ENCODE measurements at places on chromosomes 1 and 21.

DNA sequence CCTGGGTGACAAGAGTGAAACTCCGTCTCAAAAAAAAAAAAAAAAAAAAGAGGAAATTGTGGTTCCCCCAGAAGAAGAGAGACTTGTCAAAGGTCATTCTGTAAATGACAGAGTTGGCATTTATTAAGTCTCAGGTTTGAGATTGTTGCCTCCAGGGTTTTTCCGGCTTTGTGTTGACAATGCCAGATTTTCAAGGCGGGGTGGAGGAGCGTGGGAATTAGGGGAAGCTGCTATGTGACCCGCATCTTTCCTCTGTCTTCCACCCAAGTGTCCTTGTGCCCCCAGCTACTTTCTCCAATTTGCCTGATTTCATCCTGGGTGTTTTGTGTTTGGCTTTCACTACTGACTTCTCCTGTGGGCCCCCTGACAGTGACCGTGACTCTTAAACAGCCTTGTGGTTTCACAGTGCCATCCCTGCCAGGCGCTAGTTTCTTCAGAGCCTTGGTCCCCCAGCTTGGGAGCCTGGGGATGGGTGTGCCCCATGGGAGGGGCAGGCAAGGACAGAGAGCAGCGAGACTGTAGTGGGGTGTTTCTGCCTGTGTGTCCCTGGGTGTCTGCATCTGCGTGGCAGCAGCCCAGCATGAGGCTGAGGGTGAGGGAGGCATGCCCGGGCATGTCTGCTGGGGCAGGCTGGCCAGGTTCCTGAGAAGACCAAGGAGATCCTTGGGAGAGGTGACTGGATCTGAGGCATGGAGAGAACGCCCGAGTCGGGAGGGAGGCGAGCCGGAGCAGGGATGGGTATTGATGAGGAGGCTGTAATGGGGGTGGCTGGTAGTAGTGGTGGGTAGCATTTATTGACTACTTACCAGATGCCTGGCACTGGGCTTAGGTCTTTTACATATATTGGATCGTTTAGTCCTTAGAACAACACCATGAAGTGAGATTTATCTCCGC, 46.3 kb downstream of the IER5 start:
- DNase-seq: no peak

DNA sequence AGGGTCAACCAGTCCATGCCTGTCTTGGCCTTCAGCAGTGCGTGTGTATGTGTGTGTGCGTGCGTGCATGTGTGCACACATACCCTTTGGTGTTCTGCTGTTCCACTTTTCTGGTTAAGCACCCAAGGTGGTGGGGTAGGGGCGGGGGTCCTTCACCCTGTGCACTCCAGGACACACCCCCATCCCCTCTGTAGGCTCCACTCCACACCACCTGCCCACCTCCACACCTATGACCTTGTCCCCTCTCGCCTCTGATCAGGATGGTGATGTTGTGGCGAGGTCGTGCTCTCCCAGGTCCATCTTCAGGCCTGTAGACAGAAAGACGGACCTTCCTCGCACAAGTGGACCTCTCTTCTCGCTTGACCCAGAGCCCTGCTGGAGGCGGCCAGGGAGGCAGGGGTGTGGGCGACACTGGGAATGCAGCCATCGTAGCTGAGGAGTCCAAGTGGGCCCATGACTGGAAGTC, 44.6 kb downstream of the WDR4 start:
- DNase-seq: no peak

DNA sequence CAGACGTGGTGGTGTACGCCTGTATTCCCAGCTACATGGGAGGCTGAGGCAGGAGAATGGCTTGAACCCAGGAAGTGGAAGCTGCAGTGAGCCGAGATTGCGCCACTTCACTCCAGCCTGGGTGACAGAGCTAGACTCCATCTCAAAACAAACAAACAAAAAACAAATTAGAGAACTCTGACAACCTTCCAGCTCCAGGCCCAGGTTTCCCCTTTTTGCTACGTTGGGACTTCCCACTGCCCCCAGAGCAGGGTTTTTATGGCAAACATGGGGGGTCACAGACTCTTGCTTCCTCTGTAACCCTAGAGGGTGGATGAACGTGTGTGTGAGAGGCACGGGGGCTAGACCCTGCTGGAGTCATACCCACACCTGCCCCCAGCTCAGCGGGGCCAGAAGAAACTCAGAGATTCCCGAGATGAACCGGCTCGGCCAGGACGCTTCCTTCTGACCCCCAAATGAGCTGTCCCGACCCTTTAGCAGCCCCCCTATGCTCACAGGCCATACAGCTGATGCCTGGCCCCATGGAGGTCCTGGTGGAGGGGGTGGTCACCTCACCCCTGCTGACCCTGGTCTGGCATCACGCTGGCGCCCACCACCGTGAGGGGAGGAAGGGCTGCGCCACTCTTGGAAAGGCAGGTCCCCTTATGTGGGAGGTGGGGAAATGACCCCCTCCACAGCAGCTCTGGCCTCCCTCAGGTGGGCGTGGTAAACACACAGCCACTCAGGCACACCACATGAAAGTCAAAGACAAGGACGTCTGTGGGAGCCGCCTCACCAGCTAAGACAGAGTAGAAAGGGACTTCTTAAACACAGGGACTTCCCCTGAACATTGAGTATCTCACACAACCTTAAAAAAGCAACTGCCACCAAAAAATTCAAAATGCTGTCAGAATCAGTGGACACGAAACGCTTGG, 7.1 kb downstream of the GPR157 start:
- peak; percentile 27 for DNase-seq

DNA sequence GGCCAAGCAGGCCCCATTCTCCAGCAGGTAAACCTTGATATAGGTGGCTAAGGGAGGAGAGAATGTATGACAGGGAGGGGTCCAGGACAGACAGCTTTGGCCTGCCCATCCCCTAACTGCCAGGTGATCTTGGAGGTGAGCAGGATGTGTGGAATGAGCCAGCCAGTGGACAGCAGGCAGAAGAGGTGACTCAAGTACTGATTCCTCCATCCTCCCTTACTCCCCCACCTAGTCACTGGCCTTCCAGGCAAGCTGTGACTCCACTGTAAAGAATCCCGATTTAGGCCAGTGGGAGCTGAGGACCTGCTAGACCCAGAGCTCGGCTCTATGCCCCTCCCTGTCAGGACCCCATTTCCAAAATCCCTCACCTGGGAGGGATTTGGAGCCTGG, 36.6 kb downstream of the RIMS3 start:
- DNase-seq: no peak

DNA sequence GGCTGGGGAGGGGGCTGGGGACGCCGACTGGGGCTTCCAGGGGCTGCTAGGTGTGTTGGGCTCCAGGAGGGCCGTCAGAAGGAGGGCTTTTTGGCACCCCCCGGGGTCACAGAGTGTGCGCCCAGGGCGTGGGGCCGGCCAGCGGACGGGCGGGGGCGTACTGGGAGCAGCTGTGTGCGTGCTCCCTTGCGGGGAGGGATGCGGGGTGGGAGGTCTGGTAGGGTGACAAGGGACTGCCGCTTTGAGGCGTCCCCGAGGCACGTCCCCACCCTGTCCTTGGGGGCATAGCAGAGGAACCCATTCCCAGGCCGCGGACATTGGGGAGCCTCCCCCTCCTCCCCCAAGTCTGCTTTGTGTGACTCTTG, 1.1 kb downstream of the FOXO6 start:
- DNase-seq: no peak

- peak; percentile 50 for DNase-seq
Measured at GRCh38 chr1:78619803-78620579, at the start of gene IFI44L. Gene IFI44L (plus strand): TSS chr1:78620448. CDS start chr1:78627916, 7,468 bp downstream.

- DNase-seq: no peak
Measured at GRCh38 chr1:86825319-86825718, 88.6 kb downstream of the SELENOF start.

DNA sequence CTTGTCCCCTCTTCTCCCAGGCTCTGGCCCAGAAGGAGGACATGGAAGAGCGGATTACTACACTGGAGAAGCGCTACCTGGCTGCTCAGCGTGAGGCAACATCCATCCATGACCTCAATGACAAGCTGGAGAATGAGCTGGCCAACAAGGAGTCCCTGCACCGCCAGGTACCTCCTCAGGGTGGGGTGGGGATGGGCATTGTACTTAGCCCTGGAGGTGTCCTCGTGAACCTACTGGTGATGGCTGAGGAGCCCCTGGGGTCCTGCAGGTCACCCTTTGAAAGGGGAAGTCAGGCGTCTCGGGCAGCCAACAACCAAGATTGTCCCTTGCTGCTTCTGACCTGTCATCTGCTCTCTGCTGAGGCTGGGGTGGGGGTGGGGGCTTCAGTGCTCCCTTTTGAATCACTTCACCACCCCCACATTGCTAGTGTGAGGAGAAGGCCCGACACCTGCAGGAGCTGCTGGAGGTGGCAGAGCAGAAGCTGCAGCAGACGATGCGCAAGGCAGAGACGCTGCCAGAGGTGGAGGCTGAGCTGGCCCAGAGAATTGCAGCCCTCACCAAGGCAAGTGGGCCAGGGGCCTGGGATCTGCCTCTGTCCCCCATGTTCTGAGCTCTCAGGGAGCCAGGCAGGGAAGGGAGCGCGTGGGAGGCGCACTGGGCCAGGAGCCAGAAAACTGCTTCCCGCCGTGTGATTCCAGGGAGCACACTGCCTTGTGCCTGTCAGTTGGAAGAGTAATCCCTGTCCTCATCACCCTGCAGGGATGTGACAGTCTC, 19.7 kb downstream of the PPFIA4 start:
- no peak for DNase-seq

DNA sequence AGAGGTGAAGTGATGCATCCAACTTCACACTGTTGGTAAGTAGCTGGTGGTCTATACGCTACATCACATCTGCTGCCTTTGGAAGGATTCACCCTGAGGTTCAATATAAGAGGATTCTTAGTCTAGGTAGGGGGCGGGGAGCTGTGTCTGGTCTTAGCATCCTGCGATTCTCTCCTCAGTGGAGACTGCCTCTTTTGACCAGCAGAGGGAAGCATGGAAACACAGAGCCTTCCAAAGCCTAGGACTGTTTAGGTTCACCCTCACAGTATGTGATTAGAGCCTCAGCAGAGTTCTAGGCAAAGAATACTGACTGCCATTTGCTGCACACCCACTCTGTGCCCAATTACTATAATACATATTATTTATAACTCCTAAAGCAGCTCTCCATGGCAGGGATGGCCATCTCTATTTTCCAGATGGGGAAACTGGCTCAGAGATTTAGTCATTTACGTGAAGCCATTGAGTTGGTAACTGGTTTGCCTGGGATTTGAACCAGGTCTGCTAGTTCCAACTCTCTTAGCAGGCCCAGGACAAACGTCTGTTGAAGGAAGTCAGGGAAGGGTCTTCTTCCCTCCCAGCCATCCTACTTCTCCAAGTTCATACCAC, 28.9 kb upstream of the EFCAB14 start:
- DNase-seq: no peak

GRCh38 chr1:82947278-82947677, 1051.7 kb downstream of the TTLL7 start:
- no peak for DNase-seq

DNA sequence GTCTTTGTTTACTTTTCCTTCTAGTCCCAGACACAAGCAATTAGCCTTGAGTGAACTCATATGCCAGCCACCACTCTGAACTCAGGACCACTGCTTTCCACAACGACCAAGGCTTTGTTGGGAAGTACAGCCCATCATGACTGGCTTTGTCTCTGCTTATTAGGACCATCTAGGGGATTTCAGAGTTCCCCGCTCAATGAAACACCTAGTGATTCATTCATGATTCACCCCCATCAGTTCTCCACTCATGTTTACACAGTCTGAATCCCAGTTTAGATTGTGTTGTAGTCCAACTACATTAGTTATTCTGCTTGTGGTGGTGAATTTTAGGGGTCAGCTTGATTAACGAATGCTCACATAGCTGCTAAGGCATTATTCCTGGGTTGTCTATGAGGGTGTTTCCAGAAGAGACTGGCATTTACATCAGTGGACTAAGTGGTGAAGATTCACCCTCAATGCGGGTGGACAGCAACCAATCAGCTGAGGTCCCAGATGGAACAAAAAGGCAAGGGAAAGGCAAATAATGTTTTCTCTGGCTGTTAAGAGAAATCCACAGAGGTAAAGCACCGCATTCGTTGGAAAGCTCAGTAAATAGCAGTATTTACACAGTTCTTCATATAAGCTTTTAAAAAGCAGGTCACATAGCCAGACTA, 122.7 kb downstream of the RGS21 start:
- no peak for DNase-seq

- DNase-seq: no peak
Measured at GRCh38 chr21:38420140-38420539, 78.1 kb downstream of the ERG start.

- DNase-seq: no peak
Measured at GRCh38 chr1:202029171-202029665, 18.8 kb downstream of the ELF3 start.

DNA sequence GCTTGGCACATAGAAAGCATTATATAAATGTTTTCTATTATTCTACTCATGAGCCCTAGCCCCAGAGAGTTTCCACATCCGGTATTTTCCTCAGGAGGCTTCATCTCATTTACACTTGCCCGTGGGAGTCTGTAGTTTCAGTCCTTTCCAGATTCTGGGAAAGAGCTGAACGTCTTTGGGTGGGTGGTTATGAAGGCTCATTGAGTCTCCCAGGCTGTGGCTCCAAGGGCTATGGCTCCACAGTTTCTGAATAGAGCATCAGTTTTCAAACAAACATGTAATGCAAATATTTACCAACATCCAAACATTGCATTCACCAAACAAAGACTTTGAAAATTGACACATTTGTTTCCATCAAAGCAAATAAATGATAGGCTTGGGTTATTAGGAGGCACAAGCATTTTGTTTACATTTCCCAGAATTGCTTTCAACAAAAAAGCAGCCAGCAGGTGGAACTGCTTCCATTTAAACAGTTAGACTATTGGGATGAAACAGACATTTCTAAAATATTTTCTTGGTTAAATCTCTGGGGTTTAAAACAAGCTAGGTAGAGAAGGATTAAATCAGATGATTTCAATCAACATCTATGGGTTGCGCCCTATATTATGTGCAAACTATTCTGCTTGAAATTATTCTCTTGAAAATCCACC, 1.3 kb upstream of the LEMD1 start:
- DNase-seq: no peak

DNA sequence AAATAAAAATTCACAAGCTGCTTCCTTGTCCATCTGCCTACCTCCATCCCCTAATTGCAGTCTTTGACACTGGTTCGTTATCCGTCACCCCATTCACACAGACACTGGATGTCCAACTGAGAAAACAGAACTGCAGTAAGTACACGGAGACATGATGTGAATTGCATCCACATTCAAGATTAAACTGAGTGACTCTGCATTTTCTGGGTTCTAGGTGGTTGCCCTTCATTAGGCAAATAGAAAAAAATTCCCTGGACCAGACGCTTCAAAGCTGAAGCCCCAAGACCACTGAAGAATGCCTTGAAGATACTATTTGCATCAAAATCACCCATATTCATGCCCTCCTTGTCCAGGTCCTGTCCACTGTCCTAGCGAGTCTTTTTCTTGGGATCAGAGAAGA, 7.9 kb upstream of the ALG6 start:
- DNase-seq: no peak

DNA sequence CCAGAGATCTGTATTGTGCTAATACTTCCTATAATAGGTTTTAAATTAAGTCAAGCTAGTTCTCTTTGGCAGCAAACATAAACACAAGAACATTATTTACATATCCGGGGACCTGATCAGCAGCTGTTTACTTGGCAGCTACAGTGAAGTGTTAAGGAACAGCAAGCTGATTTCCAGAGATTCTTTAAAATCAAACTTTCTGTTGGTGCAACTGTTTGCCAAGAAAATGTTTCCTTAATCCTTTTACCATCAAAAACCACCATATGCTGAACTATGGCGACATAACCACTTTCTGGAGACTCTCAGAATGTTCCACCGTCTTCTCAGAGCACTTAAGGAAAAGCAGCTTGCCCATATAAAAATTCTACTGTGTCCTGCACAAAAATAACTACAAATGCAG, 107.0 kb upstream of the KRTAP19-8 start:
- DNase-seq: no peak
